ENCODE measurements at places on chromosomes 12 and 14. TPM values are rescaled to one million over a fixed set of nuclear protein-coding genes. Genes with fewer than 3 reads are reported as not detected.

UNC79 gene
- 0.22 TPM for total RNA-seq

SPRYD3 gene
- 37.8 TPM for total RNA-seq

OR6C2 gene
- not detected for total RNA-seq

RPGRIP1 gene
- total RNA-seq = 0.27 TPM

GRCh38 chr14:100147691-100148464 is 11.6 kb downstream of the DEGS2 start:
- DNase-seq = no peak

DNA sequence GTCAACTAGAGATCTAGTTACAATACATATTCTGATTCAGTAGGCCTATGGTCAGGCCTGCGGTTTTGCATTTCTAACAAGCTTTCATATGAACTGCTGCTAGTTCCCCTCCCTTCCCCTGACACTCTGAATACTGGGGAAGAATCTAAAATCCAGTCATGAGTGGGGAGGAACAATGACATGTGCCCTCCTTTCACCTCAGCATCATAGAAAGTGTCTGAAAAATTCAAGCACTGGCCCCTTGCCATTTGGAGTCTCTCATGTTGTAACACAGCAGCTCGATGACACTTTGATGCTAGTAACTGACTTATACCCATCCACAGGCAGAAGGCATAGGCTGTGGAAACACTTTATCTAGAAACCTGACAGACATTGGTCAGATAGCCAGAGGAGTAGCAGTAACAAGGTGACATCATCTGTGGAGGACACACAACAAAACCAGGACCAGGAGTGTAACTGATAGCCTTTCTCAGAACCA is 161.9 kb upstream of the RASSF8 start:
- no peak for DNase-seq

GRCh38 chr14:94540031-94540794 is 21.0 kb upstream of the SERPINA4 start:
- no peak for DNase-seq

- peak; percentile 95 for DNase-seq
These were observed 16.0 kb upstream of the ENDOU start for GRCh38 chr12:47741340-47741703.

DNA sequence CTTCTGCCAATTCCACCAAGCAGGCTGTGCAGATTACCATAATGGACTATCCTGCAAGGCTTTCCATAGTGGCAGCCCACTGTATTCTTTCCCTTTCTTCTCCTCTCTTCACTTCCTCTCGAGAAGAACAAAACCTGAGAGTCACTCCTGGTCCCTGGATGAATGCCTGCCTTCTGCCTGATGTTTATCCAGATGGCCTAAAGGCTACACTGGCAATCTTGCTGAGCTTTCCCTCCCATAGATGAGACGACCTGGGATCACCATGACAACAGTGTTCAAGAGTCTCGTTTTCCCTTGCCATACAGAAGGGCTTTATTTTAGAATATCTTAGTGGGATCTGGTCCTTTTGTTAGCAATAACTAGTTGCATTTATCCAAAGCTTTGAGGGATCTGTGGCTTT is 142.3 kb downstream of the RTN1 start:
- DNase-seq = no peak

DNA sequence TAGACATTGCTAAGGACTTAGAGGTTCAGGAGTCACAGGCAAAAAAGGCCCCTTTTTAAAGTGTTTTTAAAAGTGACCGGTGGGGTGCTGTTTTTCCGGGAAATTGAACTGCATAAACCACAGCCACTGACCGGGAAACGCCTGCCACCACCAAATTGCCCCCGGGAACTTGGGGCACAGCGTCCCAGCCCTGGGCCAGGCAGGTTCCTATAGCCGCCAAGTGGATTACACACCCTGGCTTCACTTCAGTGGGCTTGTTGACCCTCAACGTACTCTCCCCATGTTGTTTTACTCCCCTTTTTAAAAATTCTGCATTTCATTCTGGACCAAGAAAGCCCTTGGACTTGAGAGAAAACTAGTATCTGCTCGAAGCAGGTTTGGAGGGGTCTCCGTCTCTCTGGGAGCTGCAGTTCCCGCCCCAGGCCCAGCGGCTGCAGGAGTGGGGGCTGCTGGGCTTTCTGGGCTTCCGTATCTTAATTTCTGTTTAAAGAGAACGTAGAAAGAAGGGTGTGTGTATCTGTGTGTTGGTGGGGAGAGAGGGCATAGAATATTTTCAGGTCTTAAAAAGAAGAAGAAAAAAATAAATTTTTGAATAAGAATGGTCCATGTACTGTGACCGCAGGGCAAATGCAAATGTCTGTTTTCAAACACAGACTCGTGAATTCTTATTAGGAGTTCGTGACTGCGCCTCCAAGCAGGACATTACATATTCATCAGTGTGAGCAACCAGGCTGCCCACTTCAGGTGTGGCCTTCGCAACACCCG is 82.9 kb downstream of the PAPOLA start:
- no peak for DNase-seq

DNA sequence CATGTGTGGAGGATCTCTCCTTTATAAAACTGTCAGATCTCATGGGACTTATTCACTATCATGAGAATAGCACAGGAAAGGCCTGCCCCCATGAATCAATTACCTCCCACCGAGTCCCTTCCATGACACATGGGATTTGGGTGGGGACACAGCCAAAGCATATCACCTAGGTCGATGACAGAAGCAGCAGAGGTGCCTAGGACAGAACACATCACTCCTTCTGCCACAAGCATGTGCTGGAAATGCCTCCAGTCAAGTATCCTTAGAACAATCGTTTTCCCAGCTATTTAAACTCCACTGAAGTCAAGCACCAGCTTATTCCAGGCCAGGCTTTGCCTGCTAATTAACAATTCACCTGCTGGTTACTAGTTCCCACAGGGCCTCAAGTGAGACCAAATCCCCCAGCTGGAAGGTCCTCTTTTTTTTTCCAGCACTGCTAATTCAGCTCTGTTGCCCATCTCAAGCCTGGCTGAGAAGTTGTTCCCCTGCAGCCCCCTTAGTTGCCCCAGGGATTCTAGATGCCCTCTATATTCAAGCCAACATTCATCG is 212.3 kb upstream of the NUDT4 start:
- DNase-seq = no peak

GRCh38 chr14:34104489-34105397 is 153.9 kb upstream of the EGLN3 start:
- no peak for DNase-seq

GRCh38 chr14:70045844-70046535 is 142.8 kb downstream of the SLC8A3 start:
- peak; percentile 75 for DNase-seq

GRCh38 chr12:116673681-116674111 is 64.2 kb downstream of the SPRING1 start:
- DNase-seq = no peak

DNA sequence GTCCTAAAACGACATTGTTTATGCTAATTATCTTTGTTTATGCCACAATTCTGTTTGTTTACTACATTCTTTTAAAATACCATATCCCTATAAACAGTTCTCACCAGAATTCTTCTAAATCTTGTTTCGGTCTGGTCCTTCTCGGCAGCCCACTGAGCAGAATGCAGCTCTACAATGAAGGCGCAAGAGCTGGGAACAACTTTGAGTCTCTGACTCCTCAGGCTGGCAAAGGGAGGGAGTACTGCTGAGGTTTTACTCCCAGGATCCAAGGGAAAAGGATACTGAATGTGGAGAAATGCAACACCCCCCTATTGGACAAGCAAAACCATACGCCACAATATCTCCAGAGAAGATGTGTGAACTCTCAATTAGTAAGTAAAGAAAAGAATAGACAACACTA is 5.4 kb downstream of the SOX5 start:
- DNase-seq = no peak

DNA sequence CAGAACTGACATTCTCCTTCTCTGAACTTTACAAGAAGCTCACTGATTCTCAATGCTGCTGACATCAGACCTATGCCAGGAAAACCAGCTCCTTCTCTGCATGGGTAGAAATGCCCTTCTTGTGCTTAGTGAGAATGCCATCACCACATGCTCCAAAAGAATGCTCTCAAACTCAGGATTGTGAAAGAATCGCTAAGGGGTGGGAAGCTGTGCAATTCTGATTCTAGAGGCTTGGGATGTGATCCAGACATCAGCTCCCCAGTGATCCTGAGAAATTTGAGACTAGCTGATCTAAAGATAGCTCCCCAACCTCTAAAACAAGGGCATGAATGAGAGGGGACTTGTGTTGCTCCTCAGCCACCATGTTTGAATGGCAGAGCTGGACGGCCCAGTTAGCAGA is 113.2 kb downstream of the DPF3 start:
- no peak for DNase-seq
